ENCODE measurements at places on chromosomes 5 and 9.

DNA sequence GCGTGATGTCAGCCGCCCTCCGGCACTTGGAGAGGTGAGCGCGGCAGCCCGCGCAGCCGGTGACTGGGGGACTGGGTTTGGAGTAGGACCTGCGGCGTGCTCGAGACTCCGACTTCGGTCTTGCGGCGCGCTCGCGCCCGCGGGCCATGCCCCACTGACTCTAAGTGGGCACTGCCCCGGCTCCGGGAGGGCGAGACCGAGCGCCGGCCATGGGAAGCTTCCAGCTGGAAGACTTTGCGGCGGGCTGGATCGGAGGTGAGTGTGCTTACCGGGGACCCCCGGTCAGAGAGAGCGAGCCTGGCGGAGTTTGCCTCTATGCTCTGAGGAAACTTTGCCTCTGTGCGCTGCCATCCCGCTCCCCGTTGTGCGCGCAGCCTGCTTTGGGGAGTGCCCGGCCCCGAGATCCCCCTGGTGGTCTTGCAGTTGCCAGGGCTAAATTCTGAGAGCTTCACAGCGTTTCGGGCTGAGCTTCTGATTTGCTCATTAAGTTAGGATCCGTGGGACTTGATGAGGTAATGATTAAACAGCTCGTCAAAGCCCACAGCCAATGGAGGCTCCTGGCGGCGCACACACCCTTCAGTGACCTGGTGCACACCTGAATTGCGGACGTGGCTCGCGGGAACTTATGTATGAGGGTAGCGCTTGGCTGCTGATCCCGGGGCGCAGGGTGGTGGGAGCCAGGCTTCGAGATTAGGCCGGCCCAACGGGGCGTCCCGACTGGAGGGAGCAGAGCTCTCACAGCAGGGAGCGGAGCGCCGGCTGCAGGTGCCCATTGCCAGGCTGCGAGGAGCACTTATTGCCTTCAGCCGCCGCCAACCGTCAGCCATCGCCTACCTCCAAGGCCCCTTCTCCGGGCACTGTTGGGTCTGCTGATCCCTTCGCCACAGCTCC lies at the start of gene SLC25A48:
TSS of gene SLC25A48 (plus strand) at position 25 of the 891 bp plus-strand sequence. CDS start at position 210, 185 bp downstream.
- peak; percentile 68 for DNase-seq

DNA sequence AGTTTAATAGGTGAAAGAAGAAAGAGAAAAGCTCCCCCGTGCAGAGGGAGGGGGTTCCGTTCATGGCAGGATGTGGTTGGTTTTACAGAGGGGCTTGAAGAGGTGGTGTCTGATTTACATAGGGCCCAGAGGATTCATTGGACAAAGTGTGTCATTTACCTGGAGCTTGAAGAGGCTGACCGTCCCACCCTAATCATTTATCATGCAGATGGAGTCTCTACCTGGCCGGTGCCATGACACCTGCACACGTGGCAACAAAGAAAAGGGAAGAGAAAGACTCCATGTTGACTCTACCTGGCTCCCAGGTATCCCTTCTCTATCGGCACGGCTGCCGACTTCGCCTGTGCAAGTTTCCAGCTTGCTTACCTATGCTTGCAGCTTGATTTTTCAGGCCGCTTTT lies 35.3 kb upstream of the PRRC2B start:
- no peak for DNase-seq

GRCh38 chr5:54720341-54720740 lies 202.8 kb downstream of the SNX18 start:
- DNase-seq = no peak

DNA sequence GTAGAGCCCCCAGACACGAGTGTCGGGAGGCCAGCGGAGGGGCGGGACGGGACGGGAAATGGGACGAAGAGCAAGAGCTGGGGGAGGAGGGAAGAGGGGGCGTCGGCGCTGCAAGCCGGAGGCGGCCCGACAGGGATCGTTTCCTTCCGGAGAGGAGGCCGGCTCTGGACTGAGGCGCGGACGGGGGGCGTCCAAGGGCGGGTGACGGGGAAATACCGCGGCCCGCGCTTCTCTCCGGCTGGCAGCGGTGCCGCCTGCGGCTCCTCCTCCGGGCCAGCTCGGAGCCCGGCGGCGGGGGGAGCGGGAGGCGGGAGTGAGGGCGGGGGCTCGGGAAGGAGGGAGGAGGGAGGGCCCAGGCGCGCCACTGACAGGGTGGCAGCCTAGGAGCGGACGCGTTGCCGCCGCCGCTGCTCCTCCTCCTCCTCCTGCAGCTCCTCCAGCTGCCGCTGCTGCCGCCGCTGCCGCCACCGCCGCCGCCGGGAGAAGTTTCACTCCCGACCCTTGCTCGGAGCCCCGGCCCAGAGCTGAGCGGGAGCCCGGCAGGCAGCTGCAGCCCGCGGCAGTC lies at the start of gene CHSY3:
TSS of gene CHSY3 (plus strand) at position 364 of the 565 bp plus-strand sequence.
- peak; percentile 35 for DNase-seq

DNA sequence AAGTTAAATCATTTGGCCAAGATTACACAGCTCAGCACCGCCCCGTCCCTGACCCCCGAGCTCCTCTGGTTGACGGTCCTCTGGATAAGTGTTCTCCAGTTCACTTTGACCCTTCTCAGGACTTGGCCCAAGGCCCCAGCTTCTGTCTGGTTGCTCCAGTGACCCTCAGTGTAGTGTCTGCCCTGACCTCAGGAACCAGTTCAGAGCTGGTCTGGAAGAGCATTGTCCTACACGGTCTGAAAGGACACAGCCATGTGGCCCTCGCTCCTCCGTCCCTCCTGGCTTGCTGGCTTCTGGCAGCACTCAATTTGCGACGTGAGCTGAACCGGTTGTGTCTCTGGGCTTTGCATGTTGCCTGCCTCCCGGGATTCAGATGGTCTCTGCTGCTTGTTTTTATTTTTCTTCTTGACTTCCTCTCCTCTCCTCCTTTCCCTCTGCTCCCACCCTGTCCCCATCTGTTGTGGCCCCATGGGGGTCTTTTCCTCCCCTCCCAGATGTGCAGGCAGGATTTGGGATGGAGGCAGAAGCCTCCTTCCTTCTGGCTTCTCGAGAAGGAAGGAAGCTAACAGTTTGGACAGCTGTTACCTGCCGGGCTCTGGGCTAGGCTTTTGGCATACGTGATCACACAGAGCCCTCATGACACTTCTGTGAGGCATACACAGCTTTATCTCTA lies 72.0 kb downstream of the PPARGC1B start:
- no peak for DNase-seq

DNA sequence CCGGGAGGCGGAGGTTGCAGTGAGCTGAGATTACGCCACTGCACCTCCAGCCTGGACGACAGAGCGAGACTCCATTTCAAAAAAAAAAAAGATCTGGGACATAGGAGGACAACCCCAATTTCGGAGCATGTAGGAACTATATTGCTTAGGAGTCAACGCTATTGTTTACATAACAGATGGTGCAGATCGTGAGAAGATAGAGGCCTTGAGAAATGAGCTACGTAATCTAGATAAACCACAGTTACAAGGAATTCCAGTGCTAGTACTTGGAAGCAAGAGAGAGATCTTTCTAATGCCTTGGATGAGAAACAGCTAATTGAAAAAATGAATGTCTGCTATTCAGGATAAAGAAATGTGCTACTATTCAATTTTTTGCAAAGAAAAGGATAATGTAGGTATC lies 20.3 kb downstream of the TBC1D2 start:
- no peak for DNase-seq

DNA sequence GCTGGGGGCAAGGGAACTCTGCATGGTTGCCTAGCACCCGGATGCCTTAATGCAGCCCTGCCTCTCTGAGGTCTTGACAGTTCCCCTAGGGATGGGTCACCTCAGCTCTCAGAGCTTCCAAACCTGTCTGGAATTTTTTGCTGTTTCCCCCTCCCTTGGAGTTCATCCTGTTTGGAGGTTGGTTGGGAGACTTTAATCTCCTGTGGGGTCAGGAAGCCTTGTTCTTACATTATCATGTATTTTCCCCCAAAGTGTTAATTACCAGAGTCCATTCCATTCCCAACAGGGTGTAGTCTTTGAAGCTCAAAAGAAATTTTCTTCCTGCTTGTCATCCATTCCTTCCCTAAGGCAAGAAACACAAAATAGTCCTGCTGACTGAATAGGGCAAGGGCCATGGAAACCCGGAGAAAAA lies 150.3 kb upstream of the SPRY4 start:
- no peak for DNase-seq

DNA sequence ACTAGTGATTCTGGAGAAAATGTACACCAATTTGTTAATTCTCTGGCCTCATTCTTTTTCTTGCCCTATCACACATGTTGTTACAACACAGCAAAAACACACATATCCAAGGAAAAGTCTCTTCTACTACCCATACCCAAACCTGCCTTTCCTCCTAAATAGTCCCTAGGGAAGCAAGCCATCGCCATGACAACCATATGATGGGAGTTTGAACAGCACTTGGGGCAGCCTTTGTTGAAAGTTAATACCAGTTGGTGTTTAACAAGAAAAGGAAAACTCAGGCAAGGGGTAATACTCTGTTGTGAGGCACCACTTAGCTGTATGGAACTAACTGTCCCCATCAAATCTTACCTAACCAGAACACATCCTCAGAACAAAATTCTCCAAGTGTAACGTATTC lies 1.7 kb downstream of the TRPM3 start:
- no peak for DNase-seq

Measured in NCI-H2081 (cell line).